Left ventricle myocardium superior (tissue), 1 donor: ENCODE measurements at places on chromosomes 7 and 10.

DNA sequence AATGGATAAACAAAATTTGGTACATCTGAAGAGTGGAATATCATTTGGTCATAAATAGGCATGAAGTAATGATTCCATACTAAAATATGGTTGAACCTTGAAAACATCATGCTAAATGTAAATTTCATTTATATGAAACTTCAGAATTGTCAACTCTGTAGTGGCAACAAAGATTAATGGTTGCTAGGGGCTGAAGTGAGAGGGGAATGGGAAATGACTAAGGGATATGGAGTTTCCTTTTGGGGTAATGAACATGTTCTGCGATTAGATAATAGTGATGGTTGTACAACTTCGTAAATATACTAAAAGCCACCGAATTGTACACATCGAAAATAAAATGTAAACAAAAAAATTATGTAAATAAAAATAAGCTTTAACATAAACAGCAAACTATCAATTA, 384.1 kb upstream of the STEAP1 start:
- DNase-seq = no peak

DNA sequence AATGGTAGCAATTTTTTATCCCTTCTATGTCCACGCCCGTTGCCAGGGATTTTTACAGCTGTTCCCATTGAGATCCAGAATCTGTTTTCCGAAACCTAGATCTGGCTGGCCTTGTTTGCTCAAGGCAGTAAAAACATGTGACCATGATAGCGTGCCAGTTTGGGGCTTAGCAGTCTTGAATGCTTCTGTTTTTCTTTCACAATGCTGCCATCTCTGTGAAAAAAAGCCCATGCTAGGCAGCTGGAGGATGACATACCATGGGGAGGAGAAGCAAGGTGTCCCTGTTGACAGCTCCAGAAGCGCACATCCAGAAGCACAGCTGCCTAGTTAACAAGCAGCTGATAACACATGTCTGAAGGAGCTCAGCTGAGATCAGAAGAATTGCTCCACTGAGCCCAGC, 2.2 kb upstream of the ZNF92 start:
- no peak for DNase-seq

DNA sequence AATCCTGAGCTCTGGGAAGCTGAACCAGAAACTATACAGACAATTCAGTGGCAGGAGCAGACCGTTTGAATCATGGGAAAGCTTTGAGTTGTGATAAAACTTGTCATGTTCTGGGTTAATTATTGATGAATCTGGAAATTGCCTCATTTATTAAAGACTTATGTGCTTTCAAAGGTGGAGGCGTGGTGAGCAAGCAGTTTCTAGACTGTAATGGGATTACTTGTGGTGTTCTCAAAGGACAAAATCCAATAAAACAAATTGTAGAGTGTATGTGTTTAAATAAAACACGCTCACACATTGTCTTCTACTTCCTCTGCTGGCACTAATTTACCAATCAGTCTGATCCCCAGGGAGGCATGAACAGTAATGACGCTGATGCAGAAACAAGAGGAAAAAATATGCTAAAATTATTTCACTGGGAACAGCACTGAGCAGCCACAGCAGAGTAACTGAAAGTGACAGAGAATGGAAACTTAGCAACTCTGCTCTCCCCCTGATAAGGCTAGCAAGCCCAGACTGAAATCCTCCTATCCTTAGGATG, 25.1 kb downstream of the PARD3 start:
- DNase-seq = no peak

DNA sequence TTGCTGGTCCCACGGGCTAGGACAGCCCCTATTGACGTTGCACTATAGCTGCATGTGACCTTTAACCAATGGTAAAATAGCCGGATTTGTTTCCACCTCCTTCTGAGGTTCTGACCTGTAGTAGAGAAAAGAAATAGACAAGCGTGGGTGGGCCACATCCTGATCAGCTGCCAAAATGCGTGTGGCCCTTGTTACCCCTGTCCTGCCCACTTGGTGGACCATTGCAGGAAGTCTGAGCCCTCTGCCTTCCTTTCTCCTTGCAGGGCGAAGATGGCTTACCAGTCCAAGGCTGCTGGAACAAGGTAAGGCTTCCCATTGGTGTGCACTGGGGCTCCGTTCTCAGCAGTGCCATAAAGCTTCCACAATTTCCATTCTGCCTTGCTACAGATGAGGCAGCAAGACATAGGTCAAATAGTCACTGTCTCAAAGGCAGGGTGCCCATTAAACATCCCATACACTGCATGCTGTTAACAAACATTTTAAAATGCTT, 95.9 kb upstream of the MACROH2A2 start:
- no peak for DNase-seq

- no peak for DNase-seq
These were observed 1140.9 kb downstream of the XPNPEP1 start for GRCh38 chr10:108782411-108782810.

DNA sequence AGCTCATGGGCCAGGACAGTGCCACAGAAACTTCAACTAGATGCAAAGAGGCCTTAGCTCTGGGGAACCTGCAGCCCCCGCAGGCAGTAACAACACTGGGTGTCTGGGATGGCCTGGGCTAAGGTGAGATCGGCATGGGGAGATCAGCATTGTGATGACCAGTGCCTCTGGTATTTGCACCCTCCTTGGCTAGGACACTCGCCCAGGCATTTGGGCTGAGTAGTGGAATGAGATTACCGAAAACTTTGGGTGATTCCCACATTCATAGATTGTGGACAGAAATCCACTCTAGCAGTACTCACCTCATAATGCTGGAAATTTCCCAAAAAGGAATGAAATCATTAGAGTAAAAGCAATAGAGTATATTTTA, 70.6 kb upstream of the ZMIZ2 start:
- no peak for DNase-seq

DNA sequence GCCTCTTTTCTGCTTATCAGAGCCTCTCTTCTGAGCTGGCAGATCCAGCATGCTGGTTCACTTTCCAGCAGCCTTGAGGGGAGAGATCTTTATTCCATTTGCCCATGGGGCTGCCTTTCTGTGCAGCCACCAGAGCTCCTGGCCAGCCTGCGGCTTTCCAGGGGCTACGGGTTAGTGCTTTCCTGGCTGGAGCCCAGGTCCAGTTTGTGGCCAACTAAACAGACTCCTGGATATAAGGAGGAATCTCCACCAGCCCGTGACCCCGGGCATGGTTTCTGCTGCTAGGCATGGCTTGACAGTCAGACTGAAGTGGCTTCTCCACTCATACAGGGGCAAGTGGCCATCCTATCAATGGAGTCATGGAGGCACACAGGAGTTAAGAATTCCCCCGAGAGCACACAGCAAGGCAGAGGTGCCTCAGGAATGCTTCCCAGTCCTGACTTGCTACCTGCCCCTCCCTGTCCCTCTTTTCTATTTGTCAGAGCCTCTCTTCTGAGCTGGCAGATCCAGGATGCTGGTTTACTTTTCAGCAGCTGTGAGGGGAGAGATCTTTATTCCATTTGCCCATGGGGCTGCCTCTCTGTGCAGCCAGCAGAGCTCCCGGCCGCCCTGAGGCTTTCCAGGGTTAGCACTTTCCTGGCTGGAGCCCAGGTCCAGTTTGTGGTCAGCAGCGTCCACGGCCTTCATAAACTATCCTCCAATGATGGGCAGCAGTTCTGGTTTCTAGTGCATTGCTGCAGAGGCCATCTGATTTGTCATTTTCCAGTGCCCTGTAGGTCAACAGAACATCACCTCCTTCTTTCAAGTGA, 35.9 kb downstream of the TSPAN15 start:
- DNase-seq = peak; percentile 41

- no peak for DNase-seq
These were observed 23.0 kb upstream of the ZMYND11 start for GRCh38 chr10:112246-112645.

GRCh38 chr7:124246262-124246863, 213.5 kb upstream of the TMEM229A start:
- DNase-seq = no peak

DNA sequence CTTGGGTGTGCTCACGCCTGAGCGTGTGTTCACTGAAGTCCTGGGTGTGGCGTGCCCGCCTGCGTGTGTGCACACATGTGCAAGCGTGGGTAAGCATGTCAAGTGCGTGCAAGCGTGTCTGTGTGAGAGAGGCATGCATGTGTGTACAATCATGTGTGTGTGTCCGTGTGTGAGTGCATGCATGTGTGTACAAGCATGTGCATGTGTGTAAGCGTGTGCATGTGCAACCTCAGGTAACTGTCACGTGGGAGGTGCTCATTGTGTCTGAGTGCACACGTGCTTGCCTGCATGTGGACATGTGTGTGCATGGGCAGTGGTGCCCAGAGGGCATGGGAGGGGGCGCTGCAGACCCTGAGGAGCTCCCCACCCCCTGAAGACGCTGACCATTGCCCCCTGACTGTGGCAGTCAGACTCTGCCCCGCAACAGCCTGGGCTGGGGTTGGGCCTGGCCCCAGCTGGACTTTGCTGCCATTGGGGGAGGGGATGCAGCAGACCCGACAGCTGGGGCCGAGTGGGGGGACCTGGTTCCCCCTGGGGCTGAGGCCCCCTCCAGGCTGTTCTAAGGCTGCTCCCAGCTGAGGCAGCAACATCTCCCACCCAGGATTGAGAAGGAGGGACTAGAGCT, 88.1 kb downstream of the UNCX start:
- no peak for DNase-seq

- DNase-seq = peak; percentile 32
These were observed 76.7 kb downstream of the SFMBT2 start for GRCh38 chr10:7333961-7334641.

DNA sequence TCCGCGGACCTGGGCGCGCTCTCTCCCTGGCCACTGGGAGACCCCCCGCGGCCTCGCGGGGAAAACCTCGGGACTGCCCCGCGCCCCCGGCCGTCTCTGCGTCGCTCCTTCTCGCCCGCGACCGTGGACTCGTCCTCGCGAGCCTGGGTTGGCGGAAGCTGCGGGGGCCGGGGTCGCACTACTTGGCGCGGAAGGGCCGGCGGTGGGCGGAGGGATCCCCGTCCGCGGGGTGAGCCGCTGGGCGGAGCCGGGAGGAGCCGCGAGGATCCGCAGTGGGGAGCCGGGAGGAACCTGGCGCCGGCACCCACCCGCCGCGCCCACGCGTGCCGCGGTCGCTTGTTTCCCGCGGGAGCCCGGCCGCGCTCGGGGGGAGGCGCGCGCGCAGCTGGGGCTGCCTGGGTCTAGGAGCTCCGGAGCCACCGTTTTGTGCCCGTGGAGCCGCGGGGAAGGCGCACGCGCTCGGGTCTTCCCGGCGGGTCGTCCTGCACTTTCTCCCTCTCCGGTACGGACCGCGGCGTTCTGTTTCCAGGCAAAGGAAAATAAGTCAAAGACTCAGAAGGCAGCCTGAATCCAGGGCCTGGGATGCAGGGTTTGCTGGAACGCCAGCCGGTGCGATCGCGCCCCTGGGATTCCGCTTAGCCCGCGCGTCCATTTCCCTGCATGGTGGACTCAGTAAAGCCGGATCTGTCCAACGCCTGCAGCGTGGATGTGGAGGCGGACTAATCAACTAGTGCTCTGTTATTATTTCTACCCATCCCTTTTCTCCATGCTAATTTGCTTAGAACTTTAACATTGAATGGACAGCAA, 28.7 kb upstream of the KMT2C start:
- DNase-seq = peak; percentile 88

DNA sequence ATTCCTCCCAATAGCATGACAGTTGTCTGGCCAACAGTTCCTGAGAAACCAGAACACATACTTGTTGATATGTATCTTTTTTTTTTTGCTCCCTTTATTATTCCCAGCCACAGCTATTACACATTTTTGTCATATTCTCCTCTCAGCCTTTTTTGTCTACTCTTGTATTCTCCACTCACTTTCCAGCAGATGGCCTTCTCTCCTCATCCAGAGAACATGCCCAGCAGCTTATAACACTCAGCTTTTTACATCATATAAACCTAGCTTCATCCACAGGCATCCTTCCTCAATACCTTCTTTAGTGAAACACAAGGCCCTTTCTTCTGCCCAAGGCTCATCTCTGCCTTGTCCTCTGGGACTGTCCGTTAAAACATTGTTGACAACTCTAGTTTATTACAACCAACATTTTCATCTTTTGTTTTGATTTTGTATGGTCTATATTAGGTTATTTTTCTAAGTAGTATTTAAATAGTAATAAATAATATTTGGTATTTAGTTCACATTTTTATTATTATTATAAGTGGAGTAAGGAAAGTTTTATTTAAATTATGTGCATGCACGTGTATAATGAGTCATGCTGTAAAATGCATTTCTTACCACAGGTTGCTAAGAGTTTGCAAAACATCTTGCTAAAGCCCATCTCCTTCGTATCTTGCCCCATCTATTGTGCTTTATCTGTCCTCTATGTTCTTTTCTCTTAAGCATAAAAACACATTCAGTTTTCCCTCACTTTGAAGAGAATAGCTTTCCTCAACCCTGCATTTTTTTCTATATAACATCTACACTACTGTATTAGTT, 101.5 kb downstream of the ORC5 start:
- DNase-seq = no peak

DNA sequence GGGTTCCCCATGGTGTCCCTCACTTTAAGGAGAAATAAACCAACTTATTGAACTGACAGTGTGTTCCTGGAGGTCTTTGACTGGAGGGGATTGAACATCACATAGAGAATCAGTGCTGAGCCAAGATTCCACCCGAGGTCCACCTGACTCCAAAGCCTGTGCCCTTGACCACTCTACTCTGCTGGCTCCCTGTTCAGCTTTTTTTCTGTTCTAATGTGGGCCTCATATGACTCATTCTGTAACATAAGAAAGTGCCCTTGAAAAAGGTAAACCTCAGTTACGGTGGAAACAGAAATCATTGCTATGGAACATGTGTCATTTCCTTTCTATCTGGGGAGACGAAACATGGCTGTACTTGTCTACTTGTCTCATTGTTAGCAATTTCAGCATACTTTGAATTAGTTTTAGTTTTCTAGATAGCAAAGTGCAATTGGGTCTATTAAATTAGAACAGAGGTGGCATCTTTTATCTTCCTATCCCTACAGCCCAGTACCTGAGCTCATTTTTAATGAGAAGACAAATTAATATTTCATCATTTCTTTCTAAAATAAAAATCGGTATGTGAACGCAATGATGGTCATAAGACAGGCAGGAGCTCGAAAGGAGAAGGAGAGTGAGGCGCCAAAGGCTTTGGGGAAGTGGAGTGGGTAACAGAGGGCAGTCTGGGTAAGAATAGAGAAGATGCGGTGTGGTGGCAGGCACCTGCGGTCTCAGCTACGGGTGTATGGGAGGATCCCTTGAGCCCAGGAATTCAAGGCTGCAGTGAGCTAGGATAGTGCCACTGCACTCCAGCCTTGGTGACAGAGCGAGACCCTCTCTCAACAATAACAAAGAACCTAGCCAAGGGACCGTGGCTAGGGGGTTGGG, 1.5 kb downstream of the GSDME start:
- no peak for DNase-seq

- DNase-seq = peak; percentile 40
These were observed 339.2 kb downstream of the LRMDA start for GRCh38 chr10:75770626-75771081.

DNA sequence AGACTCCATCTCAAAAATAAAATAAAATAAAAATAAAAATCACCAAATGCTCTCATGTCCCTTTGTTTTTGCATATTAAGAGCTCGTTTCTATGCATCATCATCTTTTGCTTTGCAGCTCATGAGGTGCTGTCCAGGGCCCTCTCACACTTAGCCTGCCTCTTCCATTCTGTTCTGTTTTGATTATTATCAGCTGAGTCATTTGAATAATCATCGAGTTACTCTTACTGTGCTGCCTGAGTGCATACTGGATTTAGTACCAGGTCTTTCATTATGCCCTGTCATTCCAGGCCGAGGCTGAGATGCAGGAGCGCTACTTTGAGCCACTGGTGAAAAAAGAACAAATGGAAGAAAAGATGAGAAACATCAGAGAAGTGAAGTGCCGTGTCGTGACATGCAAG, 33.0 kb downstream of the UCMA start:
- DNase-seq = no peak
